ENCODE measurements at places on chromosomes 4 and X.

DNA sequence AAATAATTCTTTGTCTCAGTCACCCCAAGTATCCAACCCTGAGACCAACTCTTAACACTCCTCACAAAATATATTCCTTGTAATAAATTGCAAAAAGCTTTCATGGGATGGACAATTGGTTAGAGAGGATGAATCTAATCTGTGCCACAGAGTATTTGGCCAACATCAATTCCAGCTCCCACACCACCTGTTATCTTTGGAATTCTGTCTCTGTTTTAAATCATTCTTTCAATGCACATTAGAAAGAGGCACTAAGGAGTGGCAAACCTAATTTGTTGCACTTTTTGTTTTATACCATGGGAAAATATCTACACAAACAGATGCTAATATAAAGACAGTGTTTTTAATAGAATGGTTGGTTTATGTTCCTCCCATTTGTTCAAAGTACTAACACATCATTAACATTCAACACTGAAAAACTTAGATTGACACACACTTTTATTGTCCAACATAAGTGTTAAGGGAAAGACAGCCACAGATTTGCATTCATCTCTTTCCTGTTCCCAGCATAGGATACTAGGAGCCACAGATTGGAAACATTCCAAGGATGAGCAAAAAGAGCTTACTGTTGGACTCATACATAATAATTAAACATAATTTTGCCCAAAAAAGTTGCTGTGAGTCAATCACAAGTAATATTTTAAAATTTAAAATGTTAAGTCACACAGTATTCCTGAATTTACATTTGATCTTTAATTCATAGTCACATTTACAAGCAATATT is 116.4 kb downstream of the PPA2 start:
- DNase-seq, result no peak

- no peak for DNase-seq
Measured at GRCh38 chrX:109685656-109686078, 47.4 kb downstream of the ACSL4 start.

DNA sequence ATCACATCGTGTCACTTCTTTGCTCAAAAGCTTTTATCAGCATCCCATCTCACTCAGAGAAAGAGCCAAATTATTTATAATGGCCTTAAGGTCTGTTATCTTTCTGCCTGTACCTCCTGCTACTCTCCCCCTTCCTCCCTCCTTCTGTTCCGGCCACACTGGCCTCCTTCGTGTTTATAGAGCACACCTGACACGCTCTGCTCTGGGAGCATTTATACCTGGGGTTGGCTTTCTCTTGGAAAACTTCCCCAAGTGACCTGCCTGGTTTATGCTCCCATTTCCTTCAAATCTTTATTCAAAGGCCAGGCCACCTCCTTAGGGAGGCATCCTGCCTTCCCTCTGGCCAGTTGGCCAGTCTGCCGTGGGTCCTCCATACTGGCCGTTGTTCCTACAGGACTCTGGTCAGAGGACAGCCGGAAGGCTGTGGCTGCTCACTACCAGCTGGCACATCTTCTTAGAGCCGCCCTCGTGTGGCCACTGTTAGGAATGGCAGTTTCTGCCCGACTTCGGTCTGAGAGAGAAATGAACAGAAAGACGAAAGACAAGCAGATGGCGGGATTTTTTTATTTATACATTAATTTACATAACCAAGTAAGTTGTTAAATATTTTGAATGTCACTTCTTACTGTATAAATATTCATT is 80.2 kb upstream of the CBLL2 start:
- DNase-seq, result peak; percentile 30

- no peak for DNase-seq
Measured at GRCh38 chr4:132240081-132240480, 909.0 kb upstream of the PCDH10 start.

- no peak for DNase-seq
Measured at GRCh38 chrX:40174854-40175510, 77.2 kb upstream of the BCOR start.

DNA sequence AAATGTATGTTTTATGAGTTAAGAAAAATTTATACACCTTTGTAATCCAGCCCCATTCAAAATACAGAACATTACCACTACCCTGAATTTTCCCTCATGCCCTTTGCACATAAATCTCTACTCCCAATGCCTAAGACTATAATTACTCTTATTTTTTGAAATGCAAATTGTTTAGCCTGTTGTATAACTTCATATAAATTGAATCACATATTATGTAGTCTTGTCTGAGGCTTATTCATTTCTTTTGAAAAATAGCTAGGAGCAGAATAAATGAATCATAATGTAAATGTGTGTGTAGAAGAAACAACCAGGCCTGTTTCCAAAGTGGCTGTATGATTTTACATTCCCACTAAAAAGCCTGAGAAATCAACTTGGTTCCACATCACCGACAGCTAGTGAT is 319.8 kb downstream of the DCAF12L2 start:
- DNase-seq, result no peak

DNA sequence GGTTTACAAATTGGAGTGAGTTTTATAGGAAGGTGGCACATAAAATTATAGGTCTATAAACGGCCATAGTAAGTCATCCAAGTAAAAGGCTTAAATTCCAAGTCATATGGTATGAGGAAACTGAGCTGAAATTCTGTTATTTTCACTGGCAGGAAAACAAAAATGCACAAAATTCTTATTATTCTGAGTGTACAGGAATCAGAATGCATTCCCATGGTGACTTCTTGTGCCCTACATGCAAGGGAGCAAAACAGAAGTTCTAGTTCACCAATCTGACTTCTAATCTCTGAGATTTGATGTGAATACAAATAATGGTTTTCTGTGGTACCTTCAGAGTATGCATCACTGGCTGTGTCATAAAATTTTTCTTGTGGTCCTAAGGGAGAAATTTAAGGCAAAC is 102.9 kb downstream of the CLCN4 start:
- no peak for DNase-seq

GRCh38 chrX:132393992-132394391 is 94.8 kb downstream of the MBNL3 start:
- DNase-seq, result no peak

- no peak for DNase-seq
Measured at GRCh38 chr4:72286185-72286584, 254.4 kb downstream of the NPFFR2 start.

DNA sequence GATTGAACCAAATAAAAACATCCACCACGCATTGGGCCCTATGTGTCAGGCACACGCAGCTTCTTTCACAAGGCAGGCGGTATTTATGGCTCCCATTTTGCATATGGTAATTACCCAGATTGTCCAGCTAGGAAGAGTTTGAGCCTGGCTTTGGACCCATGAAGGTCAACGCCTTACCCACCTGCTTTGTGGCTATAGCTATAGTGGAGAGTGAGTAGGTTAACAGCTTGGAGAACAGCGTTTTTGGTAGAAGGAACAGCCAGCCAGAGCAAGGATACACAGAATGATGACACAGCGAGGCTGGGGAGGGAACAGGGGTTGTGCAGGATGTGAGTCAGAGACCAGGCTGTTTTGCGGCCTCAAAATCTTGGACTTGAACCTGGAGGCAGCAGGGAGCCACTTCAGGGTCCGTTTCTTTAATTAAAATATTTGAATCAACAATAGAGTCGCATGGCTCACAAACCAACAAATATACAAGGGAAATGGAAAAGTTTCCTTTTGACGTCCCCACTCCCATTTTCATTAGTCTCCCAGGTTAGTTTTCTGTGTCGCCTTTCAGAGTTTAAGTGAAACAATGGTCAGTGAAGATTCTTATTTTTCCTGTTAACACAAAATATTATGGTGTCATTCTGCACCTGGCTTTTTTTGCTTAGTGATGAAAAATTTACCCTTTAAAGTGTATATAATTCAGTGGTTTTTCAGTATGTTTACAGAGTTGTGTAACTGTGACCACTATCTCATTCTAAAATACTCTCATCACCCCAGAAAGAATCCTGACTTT is 118.2 kb upstream of the STX18 start:
- DNase-seq, result no peak

DNA sequence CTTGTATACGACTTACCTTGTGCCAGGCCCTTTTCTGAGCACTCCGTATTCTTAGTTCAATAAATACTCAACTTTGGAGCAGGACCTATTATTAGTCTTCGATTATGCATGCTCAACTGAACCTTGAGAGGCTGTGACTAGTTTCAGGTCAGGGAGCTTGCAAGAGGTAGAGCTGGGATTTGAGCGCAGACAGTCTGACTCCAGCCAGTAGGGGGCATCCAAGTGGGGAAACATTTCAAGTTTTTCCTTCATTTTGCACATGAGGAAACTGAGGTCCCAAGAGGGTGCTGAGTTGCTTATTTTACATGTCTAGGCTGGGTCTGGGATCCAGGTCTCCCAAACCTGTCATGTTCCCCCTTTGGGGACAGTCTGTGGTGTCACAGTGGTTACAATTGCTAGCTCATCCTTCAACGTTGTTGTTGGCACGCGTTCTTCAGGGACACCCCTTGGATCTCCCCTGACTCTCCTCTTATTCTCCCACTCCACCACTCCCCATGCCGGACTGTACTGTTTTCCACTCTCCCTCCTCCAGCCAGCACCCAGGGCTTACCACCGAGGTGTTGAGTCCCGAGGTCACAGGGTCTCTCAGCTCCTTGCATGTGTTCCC is 6.7 kb upstream of the PRICKLE3 start:
- DNase-seq, result no peak

- no peak for DNase-seq
Measured at GRCh38 chr4:113827285-113827684, 65.7 kb upstream of the CAMK2D start.

Data from anterior cingulate cortex (tissue), 58 donors.